Activated T-cell treated with anti-CD3 and anti-CD28 coated beads for 4 hours (primary cell): ENCODE measurements at places on chromosomes 6 and 20.

DNA sequence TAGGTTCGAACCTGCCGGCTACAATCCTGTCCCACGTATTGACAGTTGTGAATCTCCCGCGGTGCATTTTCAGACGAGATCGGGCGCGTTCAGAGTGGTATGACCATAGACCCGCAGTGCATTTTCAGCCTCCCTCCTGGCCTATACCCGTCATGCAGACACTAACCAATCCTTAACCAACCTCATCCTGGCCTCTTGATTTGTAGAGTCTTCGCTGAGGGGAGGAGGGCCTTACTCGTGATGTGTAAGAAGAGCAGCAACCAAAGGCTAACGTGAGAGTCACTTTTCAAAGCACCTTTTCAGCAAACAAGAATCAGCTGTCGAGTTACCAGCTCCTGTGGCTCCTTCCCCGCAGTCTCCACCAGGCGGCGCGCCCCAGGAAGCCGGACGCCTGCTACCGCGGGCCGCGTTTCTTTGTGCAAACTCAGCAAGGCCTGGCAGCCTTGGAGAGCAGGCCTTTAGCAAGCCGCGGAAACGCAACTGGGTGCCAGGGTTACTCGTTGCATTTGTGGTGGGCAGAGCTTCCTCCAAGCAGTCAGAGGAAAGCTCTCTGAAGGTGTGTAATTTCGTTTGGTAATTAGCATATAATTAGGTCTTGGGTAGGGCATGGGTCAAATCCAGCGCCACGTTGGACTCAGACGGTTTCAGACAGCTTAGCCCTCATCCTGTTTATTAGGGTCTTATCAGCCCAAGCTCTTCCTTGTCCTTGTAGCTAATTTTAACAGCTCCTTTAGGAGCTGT lies 139.8 kb downstream of the OR2B2 start:
- peak; percentile 76 for DNase-seq

- no peak for DNase-seq
Measured at GRCh38 chr6:81126150-81126549, 626.3 kb downstream of the TENT5A start.

- no peak for DNase-seq
Measured at GRCh38 chr6:63526931-63527330, 45.3 kb upstream of the LOC128125822 start.

DNA sequence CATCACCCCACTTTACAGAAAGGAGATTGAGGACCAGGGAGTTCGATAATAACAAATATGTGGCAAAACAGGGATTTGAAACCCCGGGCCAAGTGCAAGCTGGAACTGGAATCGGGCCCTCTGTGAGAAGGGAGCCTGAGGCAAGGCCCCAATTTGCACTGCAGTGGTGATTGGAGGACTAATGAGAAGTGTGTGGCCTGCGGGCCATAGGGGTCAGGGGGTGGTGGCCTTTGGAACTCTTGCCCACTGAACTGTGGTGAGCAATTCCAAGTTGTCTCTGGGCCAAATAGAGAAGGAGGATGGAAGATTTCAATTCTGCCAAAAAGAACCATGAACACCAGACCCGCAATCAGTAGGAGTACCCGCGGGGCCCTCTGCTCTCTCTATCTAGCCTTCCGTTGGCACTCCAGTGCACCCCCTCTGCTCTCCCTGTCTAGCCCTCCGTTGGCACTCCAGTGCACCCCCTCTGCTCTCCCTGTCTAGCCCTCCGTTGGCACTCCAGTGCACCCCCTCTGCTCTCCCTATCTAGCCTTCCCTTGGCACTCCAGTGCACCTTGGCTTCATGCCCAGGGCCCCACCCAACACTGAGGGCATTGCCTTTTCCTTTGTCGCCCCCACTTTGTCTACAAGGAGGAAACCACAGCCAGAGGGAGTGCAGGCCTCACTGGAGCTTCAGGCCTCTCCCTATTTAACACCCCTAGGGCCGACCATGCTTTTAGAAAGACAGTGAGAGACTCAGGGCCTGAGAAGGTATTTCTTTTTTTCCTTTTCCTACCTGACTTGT lies 6.0 kb upstream of the PTPRA start:
- no peak for DNase-seq

DNA sequence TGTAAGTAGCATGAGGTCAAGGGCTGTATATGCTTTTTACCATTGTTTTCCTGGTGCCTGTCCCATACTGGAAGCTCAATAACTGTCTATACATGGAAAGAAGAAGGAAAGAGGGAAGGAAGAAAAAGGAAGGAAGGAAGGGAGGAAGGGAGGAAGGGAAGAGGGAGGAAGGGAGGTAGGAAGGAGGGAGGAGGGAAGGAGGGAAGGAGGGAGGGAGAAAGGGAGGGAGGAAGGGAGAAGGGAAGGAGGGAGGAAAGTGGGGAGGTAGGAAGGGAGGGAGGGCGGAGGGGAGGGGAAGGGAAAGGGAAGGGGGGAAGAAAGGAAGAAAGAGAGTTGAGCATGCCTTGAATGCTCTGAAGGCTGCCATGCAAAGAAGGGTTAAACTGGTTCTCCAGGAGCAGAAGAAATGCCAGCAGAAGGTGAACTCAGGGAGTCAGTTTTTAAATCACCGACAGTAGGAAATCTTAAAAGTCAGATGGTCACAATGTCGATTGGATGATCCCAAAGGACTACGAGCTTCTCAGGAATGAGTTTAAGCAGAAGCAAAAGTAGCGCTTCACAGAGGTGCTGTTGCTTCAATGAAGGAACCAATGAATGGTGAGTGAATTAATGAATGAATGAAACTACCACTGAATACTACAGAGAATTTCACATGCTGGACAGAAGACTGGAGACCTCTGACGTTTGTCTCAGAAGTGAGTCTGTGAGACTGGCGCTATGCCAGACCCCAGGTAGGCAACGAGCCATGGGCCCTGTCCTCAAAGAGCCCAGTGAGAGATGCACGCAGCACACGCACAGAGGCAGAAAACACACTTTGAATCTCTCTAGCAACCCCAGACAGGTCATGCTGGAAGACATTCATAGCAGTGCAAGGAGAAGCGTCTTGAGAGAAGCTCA lies 117.6 kb downstream of the MRPL14 start:
- no peak for DNase-seq

DNA sequence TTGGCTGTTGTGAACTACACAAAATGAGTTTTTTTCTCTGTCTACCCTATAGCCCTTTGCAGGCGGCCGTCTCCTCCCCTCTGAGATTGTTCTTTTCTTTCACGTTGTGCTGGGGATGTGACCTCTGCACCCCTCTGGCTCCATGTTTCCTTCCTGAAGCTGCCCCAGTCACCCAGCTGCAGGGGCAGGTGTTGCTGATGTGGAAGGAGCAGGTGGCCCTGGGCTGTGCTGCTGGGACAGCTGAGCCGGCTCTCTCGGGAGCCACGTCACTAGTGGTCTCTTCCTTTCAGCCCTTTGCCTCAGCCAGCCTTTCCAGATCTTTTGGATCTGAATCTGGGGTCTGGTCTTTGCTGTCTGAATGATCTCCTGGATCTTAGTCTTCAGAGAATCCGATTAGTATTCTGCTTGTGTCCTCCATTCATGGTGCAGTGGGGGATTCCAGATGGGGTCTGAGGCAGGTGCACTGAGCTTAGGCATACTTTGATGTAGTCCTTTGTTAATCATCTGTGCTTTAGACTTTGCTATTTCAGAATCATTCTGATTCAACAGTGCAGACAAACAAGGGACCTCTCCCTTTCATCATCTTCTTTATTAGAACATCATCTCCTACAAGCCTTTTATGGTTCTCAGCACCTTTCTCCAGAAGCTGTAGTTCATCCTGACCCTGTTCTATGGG lies 31.4 kb downstream of the TMEM181 start:
- no peak for DNase-seq

- no peak for DNase-seq
Measured at GRCh38 chr6:13445744-13446115, 41.7 kb downstream of the GFOD1 start.

GRCh38 chr6:169755162-169755561 lies 3.7 kb downstream of the ERMARD start:
- DNase-seq: no peak

- DNase-seq: no peak
Measured at GRCh38 chr20:53148771-53149147, 176.6 kb downstream of the TSHZ2 start.

- no peak for DNase-seq
Measured at GRCh38 chr6:14218519-14218800, 100.9 kb downstream of the CD83 start.

DNA sequence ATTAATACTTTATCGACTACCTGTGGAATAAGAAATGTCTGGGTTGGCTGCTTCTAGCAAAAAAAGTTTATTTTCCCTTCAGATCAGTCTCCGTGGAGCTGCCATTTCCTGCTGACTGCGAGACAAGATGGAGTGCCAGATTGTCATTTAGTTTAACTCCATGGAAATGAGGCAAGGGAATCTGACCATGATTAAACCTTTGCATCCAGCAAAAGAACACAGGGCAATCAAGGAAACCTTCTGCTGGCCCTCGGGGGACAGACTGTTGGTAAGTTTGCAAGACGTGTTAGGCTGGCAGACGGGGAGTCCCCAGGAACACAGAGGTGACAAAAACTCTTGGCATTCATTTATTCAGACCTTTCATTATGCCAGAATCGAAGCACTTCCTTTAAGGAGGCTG lies 52.2 kb upstream of the SPACA1 start:
- no peak for DNase-seq

DNA sequence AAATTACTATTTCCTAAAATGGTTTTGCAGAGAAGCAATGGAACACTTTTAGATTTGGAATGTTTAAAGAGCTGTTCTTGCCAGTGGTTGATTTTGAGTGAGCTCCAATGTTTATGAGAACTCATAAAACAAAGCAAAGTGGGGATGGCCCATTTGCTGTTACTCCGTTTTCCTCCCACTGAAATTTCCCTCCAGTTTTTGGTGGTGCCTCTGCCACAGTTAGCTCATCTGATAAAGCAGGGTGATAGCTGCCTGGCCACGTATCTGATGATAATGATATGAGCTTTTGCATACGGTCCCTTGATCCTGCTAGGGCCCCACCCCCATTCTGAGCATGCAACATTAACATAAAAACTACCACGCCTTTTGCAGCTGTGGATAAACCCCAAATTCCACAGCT lies 10.4 kb downstream of the CD83 start:
- DNase-seq: no peak

- no peak for DNase-seq
Measured at GRCh38 chr6:66638099-66638498, 931.1 kb upstream of the EYS start.

- no peak for DNase-seq
Measured at GRCh38 chr6:85498596-85499258, 48.8 kb downstream of the NT5E start.

- DNase-seq: no peak
Measured at GRCh38 chr6:95325916-95326315, 251.4 kb upstream of the MANEA start.

DNA sequence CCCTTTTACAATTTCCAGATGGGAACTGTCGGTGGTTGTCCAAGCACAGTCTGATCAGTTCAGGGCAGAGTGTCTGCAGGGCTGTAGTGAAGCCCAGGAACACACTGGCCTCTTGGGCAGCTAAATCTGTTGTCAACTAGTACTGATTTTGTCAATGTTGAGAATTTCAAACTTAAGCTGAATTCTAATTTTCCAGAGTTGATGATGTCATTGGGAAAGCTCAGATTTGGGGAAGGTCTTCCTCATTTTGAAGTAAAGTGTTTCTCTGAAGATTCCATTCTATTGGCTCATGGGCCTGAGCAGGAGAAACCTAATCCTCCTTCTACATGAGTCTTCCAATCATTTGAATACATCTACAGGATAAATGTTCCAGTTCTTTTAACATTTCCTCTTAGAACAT lies 72.1 kb downstream of the CCDC170 start:
- DNase-seq: no peak

DNA sequence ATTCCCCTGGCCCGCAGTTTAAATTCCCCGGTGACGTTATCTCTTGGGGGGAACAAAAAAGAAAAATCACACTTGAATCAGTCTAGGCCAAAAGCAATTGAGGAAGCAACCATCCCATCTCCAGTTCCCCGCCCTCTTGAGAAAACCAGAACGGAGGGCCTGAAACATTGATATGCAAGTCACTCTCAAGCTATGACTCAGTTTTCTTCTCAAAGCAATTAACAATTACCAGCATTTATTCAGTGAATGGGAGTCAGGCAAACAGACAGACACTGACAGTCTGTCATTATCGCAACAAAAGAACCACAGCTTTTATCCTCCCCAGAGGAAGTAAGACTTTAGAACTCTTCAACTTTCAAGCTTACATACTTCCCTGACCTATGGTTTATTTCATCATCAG lies 100.9 kb downstream of the OPRM1 start:
- no peak for DNase-seq

- no peak for DNase-seq
Measured at GRCh38 chr20:7248281-7249201, 481.1 kb downstream of the BMP2 start.

DNA sequence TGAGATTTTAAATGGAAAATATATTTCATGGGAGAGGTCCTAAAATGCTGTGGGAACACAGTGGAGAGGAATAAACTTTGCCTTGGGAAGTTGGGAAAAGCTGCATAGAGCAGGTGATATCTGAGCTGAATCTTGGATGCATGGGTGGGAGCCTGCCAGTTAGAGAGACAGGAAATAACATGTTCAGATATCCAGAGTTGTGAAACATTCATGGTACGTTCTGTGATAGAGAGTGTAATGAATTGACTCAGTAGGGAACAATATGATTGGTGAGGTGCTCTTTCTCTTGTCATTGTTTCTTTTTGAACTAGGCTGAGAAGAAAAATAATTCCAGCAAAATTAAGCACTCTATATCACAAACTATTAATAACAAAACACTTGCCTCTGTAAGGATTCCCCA lies 72.8 kb downstream of the RPS12 start:
- no peak for DNase-seq

GRCh38 chr6:157312757-157313156 lies 10.6 kb downstream of the TMEM242 start:
- no peak for DNase-seq

- no peak for DNase-seq
Measured at GRCh38 chr6:83711958-83712357, 3.1 kb upstream of the SNAP91 start.

GRCh38 chr6:167401525-167402194 lies 76.8 kb downstream of the TTLL2 start:
- DNase-seq: no peak

DNA sequence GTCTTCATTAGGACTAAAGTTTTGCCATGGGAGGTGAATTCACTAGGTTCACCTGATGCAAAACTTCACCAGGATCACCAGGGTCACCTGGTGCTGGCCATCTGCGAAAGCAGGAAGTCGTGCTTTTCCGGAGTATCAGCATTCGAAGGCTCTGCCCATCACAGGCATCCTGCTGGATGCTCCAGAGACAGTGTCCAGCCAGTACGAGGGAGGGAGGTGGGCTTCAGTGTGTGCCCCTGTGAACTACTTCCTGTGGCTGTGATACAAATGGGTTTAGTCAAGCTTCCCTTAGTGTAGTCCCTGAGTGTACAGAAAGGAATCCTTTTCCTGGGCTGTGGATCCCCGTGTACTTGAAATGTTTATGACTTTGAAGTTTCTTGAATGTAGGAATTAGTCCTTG lies 3.4 kb upstream of the RPS6KA2 start:
- DNase-seq: no peak

GRCh38 chr6:111687652-111688051 lies 82.0 kb upstream of the TRAF3IP2 start:
- DNase-seq: no peak

DNA sequence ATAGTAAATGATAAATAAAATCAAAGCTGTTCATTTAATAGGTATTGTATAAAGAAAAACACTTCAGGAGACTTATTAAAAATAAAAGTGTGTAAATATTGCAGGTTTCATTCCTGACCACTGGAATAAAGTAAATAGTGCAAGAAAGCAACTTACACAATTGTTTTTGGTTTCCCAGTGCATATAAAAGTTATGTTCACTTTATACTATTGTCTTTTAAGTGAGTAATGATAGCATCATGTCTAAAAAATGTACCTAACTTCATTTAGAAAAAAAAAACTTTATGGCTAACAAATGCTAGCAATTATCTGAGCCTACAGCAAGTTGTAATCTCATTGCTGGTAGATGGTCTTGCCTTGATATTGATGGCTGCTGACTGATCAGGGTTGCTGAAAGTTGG lies 726.6 kb upstream of the POU3F2 start:
- DNase-seq: no peak
